Naive thymus-derived CD8-positive, alpha-beta T cell (primary cell): ENCODE measurements at places on chromosomes 2 and 18. TPM values are rescaled to one million over a fixed set of nuclear protein-coding genes. Genes with fewer than 3 reads are reported as not detected.

ACKR3 gene
- 5.0 TPM for total RNA-seq

SLC11A1 gene
- total RNA-seq = 0.47 TPM

FBLN7 gene
- 10.3 TPM for total RNA-seq

AQP12A gene
- total RNA-seq = not detected

SLC1A4 gene
- 1.6 TPM for total RNA-seq

MEP1B gene
- total RNA-seq = 0.30 TPM
